NCI-H187 (cell line): ENCODE measurements at places on chromosomes 5 and 9.

DNA sequence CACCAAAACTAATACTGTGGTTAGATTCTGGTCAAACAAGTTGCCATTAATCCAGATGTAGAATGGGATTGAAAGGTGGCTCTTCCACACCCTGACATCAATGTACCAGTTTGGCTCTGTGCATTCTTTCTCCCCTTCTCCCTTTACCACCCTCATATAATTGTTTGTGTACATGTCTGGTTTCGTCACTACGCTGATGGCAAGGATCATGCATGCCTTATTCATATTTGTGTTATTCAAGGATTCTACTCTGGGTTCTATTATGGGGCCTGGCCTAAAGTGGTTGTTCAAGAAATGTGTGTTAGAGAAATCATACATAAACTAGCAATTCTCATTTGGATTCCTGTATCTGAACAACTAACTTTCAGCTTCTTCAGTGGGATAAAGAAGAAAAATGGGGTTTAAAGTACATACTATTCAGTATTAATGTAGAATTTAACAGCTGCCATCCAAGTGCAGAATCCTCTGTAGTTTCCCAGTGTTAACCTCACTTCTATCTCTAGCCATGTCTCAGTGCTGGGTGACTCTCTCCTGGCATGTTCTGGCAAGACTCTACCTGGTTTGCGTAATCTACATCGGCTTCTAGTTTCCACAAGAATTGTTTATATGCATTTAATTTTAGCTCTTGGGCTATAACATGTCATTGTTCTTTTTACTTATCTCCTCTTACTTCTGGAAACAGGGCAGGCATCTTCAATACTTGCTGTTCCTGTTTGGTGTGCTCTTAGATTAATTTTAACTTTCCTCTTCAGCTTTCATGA lies 27.9 kb upstream of the CDKN2B start:
- no peak for DNase-seq

- no peak for DNase-seq
Measured at GRCh38 chr5:164721116-164721515, 1215.7 kb downstream of the MAT2B start.

GRCh38 chr9:136119883-136120393 lies 1.3 kb upstream of the TMEM250 start:
- DNase-seq, result no peak

GRCh38 chr5:178632285-178632684 lies 5.4 kb upstream of the CLK4 start:
- DNase-seq, result no peak

DNA sequence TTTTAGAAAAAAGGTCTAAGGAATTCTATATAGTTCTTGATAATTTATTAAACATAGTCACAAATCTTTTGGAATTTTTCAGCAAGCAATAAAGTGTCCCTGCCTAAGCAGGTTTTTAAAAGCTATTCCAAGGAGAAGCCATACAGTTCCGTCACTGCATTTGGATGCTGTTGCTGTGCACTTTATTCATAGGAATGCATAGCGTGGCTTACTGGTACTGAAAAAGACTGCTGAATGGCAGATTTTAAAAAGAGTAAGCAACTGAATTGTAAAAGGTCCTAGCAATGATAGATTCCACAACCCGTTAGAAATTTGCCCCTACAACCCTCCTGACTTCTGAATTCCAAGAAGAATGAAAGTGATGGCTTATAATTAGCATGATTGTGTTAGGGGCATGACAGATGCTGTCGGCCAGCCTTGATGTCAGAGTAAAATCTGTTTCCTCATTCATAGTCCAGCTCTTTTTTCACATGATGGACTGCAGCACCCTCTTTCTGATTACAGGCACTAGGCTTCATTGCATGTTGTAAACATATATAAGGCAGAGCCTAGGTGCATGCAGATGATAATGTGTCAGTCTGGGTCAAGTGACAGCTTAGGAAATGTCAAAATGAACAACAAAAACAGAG lies 227.0 kb downstream of the PDE4D start:
- DNase-seq, result no peak

DNA sequence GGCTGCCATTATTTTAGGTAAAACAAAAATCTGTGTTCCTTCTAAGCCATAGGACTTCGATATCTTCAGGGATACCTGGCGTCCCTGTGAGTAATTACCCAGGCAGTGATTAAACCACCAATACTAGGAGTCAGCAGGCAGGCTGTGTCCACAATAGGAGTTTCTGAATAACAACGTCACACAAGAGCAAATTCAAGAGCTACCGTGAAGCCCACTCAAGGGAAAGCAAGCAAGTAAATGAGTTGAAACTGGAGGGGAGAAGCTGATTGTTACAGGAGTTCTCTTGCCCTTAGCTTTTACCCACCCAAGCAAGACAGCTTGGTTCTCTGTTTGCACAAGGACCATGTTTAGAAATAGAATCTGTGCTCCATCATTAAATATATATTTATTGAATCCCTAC lies 50.8 kb downstream of the SEMA5A start:
- DNase-seq, result no peak

DNA sequence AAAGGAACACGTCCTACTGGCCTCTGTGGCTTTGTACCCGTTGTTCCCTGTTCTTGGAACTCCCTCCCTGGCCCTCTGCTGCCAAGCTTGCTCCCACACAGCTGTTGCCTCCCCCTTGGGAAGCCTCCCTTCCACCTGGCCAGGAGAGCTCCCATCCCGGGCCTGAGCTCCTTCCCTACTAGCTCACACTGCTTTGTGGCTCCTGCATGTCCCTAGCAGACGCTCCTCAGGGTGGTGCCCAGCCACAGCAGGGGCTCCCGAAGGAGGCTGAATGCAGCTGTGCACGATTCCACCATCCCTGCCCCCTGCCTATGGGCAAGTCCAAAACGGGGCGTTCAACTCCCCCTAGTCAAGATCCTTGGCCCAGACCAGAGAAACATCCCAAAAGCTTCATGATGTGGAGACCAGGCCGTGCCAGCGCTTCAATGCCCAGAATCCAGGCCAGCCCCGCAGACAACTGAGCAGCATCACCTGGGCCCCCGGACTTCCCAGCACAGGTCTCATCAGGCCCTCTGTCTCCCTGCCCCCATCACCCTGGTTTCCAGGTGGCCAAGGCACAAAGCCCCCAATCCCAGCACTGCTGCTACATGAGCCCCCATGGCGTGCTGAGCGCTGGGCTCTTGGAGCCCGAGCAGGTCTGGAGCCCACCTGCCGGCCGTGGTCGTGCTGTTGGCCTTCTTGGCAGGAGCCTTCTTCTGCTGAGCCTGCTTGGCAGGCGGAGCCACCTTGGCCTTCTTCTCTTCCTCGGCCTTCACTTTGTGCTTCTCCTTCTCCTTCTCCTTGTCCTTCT lies 14.3 kb downstream of the BRD3OS start:
- DNase-seq, result no peak

GRCh38 chr5:128775558-128775957 lies 189.7 kb upstream of the SLC27A6 start:
- no peak for DNase-seq

DNA sequence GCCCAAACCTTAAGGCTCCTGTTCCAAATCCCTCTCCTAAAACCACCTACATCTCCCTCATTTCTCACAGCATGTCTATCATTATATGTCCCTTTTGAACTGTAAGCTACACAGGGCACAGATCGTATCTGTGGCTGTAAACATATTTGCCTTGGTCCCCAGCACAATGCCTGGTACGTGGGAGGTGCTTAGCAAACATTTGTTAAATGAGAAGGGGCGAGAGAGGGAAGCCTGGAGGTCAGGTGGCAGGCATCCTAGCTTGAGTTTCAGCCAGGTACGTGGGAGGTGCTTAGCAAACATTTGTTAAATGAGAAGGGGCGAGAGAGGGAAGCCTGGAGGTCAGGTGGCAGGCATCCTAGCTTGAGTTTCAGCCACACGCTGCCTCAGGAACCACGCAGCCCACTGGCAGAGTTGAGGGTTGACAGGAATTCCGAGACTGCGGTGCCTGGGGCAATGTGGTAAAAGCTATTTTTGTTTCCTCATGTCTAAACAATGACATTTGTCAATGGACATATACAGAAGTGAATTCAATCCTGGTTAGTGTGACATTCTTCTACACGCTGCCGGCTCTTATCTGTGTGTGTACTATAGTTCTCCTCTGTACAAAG lies 113.6 kb downstream of the EFNA5 start:
- no peak for DNase-seq

DNA sequence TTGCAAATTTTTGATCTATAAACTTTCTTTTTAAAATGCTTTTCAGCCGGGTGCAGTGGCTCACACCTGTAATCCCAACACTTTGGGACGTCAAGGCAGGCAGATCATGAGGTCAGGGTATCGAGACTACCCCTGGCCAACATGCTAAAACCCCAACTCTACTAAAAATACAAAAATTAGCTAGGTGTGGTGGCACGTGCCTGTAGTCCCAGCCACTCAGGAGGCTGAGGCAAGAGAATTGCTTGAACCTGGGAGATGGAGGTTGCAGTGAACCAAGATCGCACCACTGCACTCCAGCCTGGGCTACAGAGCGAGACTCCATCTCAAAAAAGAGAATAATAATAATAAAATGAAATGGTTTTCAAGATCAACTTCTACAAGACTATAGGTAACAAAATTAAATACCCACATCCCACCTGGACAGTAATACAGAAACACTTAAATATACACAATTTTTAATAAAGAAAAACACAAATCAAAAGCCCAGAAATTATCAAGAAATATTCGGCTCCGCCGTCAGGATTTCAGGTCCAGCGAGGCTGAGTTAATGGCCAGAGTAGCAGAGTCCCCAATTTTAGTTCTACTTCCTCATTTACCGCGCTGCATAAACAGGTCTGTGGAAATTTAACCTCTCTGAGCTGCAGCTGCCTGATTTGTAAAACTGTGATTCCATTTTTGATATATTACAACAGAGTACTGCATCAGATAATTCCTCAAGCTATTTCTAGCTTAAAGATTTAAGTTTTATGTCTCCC lies 4.0 kb downstream of the TUT7 start:
- no peak for DNase-seq

GRCh38 chr9:119509291-119509905 lies 140.2 kb upstream of the BRINP1 start:
- no peak for DNase-seq

DNA sequence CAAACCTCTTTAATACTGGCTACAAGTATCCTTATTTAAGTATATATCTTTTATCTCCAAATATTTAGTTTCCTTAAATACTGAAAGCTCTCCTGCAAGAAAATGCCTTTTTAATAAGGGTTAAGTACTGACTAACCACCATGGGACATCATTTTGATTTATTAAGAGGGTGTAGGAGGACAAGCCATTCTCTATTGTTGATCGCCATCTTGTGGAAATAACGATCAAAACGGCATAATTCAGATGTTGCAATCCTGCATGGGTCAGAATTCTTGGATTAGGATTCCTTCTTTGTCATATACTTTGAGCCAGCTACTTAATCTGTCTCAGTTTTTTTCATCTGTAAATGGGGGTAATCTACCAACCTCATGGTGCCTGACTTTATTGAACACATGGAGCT lies 28.7 kb upstream of the C5orf46 start:
- no peak for DNase-seq

- DNase-seq, result no peak
Measured at GRCh38 chr5:57408714-57409113, 73.9 kb downstream of the ACTBL2 start.

DNA sequence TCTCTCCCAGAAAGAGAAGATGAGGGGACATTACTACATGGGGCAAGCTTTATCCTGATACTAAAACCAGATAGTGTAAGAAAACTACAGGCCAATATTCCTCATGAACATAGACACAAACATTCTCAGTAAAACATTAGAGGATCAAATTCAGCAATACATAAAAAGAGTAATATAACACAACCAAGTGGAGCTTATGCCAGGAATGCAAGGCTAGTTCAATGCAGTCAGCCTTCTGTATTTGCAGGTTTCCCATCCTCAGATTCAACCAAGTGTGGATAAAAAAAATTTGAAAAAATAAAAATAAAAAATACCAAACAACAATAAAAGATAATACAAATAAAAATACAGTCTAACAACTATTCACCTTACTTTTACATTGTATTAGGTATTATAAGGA lies 31.3 kb downstream of the CCDC69 start:
- no peak for DNase-seq

DNA sequence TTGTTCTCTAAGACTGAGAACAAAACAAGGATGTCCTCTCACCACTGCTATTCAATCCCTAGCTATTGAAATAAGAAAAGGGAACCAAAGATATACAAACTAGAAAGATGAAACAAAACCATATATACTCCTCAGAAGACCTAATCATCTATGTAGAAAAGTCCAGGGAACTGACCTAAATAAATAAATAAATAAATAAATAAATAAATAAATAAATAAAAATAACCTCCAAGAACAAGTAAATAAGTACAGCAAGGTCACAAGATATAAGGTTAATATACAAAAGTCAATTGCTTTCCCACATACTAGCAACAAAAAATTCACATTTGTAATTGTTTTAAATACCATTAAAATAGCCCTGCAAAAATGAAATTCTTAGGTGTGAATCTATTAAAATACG lies 54.6 kb downstream of the DTWD2 start:
- no peak for DNase-seq

- no peak for DNase-seq
Measured at GRCh38 chr5:13946111-13946510, 1.6 kb upstream of the DNAH5 start.

GRCh38 chr5:180807046-180807445 lies 4.4 kb upstream of the MGAT1 start:
- DNase-seq, result no peak
